ENCODE measurements at places on chromosomes 13 and 19.

GRCh38 chr19:6239871-6240676 lies 39.7 kb downstream of the MLLT1 start:
- DNase-seq, result no peak

DNA sequence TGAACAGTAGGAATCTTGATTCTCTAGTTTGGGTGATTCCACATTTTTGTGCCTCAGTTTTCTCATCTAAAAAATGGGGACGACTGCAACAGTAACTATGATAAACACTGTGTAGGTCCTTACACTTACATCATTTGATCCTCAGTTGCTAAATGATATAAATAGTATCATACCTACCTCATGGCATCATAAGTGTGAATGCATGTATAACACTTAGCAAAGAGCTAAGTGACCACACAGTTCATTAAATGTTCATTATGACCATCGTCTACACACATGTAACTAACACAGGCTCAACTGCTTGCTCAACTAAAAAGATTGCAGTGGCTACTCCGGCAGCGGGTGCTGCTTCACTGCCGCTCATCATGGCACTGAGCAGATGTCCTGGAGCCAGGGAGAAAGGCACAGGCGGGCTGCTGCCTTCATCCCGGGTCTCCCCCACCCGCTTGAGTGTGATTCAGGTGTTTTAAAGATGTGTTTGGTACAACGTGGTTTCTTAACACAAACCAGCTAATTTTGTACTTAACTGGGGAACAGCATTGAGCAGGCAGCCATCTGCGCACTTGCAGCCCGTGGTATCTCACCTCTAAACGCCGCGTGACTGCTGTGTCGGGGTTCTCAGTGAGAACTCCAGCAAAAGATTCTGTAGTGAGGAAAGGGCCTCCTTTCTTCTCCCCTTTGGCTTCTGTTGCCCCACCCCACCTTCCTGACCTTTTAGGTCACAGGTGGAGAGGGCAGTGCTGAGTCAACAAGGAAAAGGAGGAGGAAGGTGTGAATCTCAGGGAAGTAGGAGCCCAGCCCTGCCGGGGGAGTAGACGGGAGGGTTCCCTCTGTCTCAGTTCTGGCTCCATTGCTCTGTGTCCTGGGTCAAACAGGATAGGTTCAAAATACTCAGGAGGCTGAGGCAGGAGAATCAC lies 11.7 kb upstream of the ACTN4 start:
- no peak for DNase-seq

- no peak for DNase-seq
Observed at GRCh38 chr13:44508562-44509077, 67.5 kb downstream of the TSC22D1 start.

GRCh38 chr19:51108805-51109146 lies 567 bp upstream of the CTU1 start:
- DNase-seq, result peak; percentile 86

GRCh38 chr13:20609145-20609544 lies 42.2 kb downstream of the IFT88 start:
- DNase-seq, result no peak

GRCh38 chr19:12660980-12661379 lies 5.6 kb downstream of the MAN2B1 start:
- DNase-seq, result no peak

DNA sequence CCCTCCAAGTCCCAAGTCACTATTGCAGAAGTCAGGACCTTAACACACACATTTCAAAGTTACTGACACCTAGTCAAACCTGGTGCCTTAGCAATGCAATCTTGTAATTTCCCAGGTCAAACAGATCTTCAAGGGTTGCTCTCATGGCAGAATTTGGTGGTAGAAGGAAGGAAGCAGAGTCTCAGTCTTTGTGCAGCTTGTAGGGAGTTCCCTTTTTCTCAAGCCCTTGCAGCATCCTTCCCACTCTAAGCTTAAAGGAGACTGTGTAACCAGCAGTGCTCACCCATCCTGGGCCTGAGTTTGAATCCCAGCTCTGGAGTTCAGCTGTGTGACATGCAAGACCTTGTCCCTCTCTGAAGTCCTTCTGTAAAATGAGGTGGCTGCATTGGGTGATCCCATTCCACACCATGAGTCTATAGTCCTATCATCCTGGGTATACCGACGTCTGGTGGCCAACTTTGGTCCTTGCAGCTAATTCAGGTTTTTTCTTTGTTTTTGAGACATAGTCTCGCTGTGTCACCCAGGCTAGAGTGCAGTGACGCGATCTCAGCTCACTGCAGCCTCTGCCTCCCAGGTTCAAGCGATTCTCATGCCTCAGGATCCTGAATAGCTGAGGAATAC lies 9.8 kb downstream of the SIGLEC10 start:
- DNase-seq, result no peak

DNA sequence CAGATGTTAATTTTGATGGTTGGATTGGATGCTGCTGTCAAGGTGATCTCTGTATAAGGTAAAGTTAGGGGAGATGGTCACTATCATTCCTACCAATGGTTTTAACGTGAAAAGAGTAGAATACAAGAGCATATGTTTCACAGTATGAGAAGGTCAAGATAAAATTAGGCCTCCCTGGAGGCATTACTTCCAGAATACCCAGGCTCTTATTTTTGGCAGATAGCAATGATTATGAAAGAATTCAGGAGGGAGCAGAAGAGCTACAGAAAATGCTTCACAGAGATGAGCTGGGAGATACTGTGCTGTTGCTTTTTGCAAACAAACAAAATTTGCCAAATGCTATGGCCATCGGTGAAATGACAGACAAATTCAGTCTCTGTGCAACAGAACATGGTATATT lies 547.5 kb upstream of the SPRY2 start:
- DNase-seq, result no peak

GRCh38 chr19:10718205-10719196 lies 622 bp downstream of the DNM2 start:
- DNase-seq, result peak; percentile 36

DNA sequence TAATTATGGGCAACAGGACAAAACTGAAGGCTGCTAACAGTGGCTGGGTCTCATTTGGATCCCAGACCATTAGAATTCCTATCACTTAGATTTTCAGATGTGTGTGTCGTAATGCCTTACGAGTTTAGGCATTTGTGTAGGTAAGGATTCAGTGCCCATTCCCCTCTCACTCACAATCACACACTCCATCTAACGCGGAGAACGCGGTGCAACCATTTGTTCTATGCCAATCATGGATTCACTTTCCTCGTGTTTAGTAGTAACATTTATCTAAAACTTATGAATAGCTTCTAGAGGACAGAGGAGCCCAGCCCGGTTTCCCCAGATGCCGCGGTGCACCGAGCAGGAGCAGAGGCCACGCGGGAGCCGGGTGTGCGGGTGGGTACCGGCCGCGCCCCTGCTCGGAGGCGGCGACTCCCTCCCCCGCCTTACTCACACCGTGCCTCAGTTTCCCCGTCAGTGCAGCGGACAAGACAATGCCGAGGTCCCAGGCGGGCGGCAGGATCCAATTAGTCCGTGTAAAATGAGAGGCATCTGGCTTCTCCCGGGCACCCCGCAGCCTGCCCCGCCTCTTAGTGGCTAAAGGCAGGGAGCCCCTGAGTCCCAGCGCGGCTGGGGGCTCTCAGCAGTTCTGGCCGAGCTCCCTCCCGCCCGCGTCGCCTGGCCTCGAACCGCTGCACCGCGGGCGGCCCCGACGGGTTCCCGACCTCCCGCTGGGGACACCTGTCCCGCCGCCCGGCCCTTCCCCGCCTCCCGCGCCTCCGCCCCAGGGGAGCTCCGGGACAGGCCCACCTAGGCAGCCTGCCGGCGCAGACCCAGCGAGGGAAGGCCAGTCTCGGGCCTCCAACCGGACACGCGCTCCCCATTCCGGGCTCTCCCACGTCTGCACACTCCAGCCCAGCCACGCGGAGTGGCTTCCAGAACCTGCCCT lies 5.9 kb upstream of the C1QTNF9B start:
- no peak for DNase-seq

- no peak for DNase-seq
Observed at GRCh38 chr13:98665638-98665995, 86.9 kb downstream of the SLC15A1 start.

GRCh38 chr19:12695997-12696365 lies 450 bp downstream of the FBXW9 start:
- no peak for DNase-seq

- no peak for DNase-seq
Observed at GRCh38 chr13:95420501-95420900, 119.2 kb upstream of the ABCC4 start.

- peak; percentile 65 for DNase-seq
Observed at GRCh38 chr19:38736036-38736412, 8.2 kb downstream of the CAPN12 start.

DNA sequence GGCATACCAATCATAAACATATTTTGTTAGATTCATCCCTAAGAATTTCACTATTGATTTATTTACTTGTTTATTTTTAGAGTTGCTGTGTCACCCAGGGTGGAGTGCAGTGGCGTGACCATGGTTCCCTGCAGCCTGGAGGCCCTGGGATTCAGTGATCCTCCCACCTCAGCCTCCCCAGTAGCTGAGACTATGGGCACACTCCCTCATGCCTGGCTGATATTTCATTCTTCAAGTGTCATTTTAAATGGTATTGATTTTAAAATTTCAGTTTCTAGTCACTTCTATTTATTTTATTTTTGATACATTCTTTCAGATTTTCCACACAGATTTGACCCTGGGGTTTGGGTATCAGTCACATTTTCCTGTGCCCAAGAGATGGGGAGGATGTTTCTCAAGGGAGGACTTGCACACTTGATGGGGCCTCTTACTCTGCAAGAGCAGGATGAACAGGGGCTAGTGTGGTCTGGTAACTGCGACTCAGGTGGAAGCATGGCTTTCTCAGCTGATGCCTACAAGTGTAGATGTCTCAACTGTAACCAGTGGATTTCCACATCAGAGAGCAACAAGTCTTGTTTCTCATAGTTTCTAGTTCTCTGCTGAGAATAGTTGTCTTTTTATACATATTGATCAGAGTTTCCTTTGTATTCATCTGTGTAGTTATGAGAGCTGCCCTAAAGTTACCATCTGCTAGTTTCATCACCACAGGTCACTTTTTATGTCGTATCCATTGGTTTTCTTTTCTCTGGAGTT lies 40.2 kb downstream of the CCNE1 start:
- no peak for DNase-seq

GRCh38 chr13:114108894-114109293 lies 23.5 kb downstream of the RASA3 start:
- no peak for DNase-seq

DNA sequence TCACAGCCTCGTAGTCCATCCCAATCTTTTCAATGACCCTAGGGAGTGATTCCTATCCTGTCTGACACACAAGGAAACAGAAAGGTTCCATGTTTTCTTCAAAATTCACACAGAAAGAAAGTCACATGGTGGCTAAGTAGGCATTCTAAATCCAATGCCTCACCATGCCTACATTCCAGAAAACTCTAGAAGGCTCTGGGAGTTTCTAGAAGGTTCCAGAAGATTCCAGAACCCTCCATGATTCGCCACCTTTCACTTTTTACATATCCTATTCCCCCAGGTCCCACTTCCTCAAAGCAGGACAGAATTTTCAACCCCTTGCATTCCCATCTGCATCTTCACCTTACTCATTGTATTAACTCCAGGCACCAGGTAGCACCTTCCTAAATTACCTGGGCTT lies 23.1 kb downstream of the GNG7 start:
- DNase-seq, result no peak

DNA sequence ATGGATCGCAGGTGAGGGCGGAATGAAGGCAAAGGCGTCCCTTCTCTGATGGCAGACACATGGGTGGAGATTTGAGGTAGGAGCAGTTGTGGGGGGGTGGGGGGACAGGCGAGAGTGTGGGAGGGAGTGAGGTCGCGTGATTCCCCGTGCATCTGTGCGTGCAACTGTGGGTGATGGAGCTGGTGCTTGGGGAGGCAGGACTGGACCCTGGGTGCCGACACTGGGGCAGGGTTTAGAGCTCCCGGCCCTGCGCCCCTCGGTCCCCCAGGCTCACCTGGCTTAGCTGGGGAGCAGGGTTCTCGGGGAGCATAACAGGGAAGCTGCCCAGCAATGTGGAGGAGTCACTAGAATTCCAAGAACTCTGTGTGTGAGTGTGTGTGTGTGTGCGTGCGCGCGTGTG lies 3.4 kb downstream of the TMPRSS9 start:
- DNase-seq, result no peak

- DNase-seq, result no peak
Observed at GRCh38 chr13:40911341-40911740, 107.8 kb downstream of the ELF1 start.

Data from stimulated activated naive CD4-positive, alpha-beta T cell treated with Interleukin-2 at 50 U/mL for 16 hours (primary cell).